ENCODE measurements at places on chromosomes 13 and 19.

DNA sequence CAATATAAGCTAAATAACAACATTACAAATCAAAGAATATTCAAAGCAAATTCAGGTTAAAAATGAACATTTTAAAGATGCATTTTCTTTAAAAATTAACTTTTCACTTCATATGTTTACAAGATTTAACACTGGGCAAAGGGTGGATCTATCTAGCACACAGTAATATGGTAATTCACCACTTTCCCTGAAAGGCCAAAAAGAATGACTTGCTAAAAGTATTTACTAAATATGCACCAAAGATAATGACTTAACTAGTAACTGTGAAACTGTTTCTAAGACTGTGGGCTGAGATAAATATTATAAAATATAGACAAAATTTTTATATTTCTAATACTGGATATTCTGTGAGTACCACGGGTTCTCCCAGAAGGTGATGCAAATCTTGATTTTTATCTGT is 4.5 kb upstream of the EEF1AKMT1 start:
- DNase-seq, result no peak

GRCh38 chr13:41802684-41803444 is 158.0 kb downstream of the VWA8 start:
- DNase-seq, result no peak

DNA sequence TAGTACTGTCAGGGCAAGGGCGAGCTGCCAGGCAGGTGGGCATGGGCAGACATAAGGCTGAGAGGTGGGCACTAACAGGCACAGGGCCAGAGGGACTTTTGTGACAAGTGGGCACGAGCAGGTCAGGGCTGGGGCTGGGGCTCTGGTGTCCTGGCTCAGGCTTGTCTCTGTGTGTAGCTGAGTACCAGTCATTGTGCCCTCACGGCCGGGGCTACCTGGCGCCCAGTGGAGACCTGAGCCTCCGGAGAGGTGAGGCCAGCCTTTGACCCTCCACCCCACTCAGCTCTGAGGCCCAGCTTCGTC is 21.6 kb downstream of the LTBP4 start:
- DNase-seq, result no peak

DNA sequence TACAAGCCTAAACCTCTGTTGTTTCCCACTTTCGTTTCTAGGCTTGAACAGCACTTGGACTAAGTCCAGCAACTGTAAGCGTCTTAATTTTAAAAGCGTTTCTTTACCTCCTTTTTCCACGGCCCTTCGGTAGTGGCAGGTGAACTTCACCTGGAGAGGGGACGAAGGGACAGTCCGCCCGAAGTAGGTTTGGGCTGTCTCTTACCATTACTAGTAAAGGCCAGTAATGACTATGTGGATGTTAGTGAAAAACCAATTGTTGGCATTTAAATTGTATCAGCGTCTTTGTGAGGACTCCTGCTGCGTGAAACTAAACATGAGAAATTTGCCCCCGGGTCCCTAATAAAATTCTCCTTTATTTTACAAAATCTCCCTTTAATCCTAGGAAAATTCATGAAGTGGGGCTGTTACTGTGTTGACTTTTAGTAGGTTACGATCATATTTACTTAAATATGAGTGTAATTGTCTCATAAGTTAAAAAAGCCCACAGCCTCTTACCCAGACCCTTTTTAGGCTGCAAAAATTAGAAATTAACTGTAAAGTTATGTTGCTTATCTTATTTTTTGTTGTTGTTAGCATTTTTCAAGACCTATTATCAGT is 983 bp downstream of the ITM2B start:
- DNase-seq, result no peak

- DNase-seq, result no peak
These were observed 101.3 kb downstream of the VWA8 start for GRCh38 chr13:41859565-41859964.

DNA sequence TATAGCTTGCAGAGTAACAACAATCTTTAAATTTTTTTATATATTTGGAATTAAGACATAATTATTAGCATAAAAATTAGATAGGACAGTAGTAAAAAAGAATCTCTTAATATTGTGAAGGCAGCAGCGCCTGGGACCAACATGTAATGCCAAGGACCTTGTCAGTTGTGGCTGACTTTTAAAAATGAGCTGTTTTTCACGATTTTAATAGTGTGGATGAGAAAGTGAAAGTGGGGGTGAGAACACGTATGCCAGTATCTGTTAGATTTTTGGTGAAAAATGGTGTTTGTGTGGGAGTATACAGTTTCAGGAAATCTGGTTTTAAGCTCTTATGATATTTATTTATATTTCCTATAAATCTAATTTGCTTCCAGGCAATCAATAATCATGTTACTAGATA is 125.2 kb downstream of the LMO7 start:
- no peak for DNase-seq

All from stimulated activated CD4-positive, alpha-beta T cell treated with anti-CD3 and anti-CD28 coated beads, Interleukin-4, amount 100 ng/mL, for 48 hours (primary cell).